ENCODE measurements at places on chromosomes 2 and 18.

- no peak for DNase-seq
Measured at GRCh38 chr2:46802665-46803546, 112.7 kb downstream of the MCFD2 start.

GRCh38 chr2:207231106-207231865 lies 65.5 kb upstream of the KLF7 start:
- DNase-seq, result no peak

GRCh38 chr2:105498281-105498846 lies 99.5 kb upstream of the FHL2 start:
- no peak for DNase-seq

- no peak for DNase-seq
Measured at GRCh38 chr2:101961338-101962191, 30.2 kb upstream of the IL1R2 start.

GRCh38 chr18:35283923-35284794 lies 5.9 kb downstream of the ZSCAN30 start:
- DNase-seq, result no peak

DNA sequence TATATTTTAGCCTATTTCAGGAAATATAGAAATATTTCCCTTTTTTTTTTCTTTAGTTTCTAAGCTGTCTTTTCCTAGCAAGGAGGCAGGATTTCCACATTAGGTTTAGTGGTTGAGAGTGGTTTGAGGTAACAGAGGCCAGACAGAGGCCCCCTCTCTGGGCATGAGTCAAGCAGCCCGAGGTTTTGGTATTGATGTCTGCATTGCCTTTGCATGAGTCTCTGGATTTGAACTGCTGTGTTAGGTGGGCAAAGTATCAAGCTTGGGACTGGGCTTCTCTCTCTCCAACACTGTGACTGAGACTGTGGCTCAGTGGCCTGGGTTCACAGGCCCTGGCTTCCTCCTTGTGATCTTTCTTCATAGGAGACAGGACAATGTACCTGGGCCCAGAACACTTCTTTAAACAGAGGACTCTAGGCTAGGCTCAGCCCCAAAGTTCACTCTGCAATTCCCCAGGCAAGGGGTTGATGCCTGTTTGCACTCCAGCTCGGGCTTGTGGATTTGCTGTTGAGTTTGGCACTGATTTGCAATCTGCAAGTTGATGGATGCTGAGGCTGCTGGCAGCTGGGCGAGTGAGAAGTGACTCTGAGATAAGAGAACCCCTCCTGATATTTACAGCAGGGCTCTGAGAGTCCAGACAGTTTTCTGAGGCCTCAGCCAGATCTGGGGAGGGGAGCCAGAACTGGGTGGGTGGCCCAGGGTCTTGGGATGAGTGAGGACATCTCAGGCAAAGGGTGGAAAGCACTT lies 271.2 kb downstream of the EN1 start:
- DNase-seq, result no peak

GRCh38 chr2:231951452-231952035 lies 10.0 kb upstream of the DIS3L2 start:
- DNase-seq, result no peak

GRCh38 chr18:73677450-73677849 lies 470.2 kb downstream of the FBXO15 start:
- no peak for DNase-seq

- DNase-seq, result no peak
Measured at GRCh38 chr2:208306291-208306690, 40.2 kb downstream of the PIKFYVE start.

- no peak for DNase-seq
Measured at GRCh38 chr2:190853531-190854383, 26.9 kb upstream of the GLS start.

GRCh38 chr2:58376592-58376991 lies 135.5 kb upstream of the FANCL start:
- DNase-seq, result no peak

DNA sequence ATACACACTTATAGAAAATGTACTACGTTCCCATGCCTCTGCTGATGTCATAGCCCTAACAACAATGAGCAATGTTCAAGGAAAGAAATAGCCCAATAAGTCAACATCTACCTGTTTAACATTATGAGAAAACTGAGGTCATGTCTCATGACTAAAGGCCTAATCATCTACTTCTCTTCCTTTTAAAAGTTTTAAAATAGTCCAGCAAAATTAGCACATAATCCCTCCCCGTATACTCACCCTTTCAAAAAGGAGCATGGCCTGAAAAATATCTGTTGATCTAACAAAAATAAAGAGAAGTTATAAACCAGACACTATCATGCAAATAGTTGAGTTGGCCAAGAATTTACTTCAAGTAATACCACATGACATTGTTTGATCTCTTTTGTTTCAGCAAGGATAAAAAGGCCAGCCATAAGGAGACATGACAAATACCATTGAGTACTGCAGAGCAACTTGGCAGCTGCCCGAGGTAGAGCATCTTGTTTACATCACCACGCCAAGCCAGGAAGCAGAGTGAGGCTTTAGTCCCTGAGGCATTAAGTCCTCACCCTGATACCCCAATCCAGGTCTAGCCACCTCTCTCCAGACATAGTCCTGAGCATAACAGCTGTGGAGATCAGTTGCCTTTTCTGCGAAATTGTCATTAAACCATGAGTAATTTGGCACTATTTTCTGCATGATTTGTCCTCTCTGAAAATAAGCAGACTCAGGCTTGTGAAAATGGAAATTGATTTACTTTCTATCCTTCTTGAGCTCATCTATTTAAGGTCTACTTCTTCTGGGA lies 137.4 kb upstream of the ETAA1 start:
- DNase-seq, result no peak

DNA sequence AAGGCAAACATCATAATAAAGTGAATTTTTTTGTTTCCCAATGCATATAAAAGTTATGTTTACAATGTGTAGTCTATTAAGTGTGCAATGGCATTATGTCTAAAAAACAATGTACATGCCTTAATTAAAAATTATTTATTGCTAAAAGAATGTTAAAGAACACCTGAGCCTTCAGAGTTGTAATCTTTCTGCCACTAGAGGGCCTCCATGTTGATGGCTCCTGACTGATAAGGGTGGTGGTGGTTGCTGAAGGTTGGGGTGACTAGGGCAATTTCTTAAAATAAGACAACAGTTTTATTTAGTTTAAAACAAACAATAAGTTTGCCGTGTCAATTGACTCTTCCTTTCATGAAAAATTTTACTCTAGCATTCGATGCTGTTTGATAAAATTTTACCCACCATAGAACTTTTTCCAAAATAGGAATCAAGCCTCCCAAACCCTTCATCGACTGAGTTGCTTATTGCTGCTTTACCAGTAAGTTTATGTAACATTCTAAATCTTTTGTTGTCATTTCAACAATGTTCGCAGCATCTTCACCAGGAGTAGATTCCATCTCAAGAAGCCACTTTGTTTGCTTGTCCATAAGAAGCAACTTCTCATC lies 32.3 kb downstream of the MAP3K2 start:
- peak; percentile 5 for DNase-seq

GRCh38 chr2:238714038-238714528 lies 133.8 kb upstream of the TWIST2 start:
- DNase-seq, result no peak

GRCh38 chr2:84674099-84674498 lies 157.8 kb downstream of the DNAH6 start:
- DNase-seq, result no peak

DNA sequence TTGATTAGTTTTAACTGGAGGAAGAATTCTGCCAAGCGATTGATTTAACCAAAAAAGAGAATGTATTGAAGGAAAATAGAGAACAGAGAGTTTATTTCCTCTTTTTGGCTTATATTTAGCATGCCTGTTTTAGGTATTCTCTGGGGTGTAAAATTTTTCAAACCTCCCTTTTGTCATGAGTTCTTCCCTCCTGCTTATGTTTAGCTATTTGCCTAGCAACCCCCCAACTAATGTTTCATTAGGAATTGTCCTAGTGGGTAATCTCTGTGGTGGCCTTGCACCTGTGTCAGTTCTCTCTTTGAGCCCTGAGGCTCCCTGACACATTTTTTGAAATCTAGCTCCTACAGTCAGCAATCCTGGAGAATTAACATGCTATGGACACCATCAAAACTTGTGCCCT lies 12.5 kb upstream of the REG1B start:
- no peak for DNase-seq

DNA sequence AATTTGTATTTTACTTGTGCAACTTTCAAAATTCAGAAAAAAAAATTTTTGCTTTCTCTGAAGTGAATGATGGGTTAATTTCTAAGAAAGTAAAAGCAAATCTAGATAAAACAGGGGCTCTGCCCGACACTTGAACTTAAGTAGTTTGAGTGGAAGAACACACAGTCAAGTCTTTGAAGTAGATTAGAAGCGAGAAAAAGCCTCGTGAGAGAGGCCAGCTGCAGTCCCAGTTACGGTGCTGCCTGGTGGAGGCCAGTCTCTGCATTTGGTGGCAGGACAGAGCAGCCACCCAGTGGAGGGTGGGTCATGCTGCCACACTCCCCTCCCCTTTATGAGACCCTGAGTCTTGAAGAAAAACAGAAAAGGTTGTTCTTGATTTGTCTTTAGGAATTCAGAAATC lies 81.8 kb downstream of the INPP5D start:
- DNase-seq, result no peak

GRCh38 chr18:45161850-45162249 lies 453.4 kb upstream of the SLC14A2 start:
- no peak for DNase-seq

- no peak for DNase-seq
Measured at GRCh38 chr18:78904179-78904531, 75.5 kb upstream of the SALL3 start.

DNA sequence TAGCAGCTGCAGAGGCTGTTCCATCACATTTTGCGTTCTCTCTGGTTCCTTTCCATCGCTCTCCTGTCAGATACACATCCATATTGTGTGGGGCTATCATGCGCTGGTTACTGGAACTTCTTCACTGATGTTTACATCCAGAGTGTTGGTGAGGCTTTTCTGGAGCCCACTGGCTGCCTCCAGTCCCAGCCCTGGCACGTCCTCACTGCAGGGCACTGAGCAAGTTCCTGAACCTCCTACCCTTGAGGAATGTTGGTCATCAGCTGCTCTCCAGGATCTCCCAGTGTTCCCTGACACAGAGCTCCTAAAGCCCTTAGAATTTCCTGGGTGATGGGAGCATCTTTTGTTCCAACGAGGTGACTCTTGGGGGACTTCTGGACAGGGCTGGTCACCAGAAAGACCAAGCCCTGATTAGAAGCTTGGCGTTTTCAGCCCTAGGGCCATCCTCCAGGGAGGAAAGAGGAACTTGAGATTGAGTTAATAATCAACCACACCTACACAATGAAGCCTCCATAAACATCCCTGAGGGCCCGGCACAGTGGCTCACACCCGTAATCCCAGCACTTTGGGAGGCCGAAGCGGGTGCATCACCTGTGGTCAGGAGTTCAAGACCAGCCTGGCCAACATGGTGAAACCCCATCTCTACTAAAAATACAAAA lies 81.3 kb downstream of the TFCP2L1 start:
- no peak for DNase-seq

DNA sequence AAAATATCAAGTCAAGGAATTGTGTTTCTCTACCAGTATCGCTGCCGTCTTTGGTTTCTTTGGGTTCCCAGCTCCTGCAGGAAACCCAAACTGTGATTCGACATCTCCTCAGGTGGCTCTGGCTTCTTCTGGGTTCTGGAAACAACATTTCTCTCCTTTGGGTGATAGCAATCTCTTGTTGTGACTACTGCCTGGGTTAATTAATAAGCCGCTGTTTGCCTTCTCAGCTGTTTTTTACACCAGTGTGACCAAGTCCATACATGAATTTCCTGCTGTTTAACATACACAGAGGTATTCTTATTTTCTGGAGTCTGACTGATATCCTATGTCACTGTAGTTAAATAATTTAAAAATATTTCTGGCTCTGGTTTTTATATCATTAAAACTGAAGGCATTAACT lies 112.5 kb upstream of the DCC start:
- no peak for DNase-seq

DNA sequence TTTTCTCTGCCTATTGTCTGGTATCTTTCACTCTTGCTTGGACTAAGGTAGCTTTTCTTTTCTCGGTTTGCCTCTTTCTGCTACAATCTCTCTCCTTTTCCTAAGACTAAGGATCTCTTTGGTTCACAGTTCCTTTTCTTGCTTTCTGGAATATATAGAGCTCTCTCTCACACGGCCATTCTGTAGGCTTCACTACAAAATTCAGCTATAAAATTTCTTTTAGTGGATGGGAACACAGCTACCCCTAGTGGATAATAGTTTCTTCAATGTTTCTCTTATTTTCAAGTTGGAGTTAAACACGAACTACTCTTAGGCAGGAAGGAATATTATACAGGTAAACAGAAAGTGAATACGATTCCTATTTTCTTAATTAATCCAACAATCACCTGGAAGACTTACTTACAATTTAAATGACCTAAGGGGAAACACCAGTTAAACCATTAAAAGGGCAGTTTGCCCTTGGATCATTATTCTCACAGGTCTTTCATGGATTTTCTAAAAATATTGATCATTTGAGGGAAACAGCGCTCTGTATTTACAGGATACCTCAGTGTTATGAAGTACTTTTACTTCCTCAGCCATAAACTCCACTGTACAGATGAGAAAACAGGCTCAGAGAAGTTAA lies 140.5 kb downstream of the LRP2 start:
- no peak for DNase-seq

DNA sequence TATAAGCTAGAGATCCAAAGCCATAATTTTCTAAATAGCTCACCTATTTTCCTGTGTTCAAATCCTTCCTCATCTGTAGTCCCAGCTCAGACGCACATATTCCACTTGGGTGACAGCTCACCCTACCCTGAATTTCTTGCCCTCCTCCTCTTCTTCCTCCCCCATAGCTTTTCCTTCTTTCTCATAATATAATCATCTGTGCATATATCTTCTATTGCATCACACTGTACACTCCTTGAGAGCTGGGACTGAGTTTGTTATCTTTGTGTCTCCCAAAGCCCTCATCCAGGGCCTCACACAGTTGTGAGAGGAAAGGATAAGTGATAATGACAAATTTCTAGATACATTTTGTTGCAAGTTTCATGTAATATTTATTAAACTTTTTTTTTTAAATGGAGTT lies 55.9 kb upstream of the RTN4 start:
- DNase-seq, result no peak

DNA sequence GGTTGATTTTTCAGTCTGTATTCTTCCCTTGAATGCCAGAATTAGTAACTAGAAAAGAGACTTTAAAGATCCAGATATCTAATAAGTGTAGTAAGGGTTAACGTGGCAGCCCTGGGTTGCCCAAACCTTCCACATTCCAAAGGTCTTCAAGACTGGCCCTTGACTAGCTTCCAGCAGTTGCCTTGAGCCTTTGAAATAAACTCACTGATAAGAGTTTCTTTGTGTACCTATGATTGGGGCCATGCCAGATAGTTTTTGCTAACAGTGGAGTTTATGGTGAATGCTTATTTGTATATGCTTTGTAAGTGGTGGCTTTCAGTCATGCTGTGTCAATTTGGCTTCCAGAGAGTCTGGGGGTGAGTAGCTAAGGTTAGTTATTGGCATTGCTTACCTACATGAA lies 722.3 kb downstream of the RNF144A start:
- DNase-seq, result no peak

- no peak for DNase-seq
Measured at GRCh38 chr2:86397986-86398385, 43.2 kb upstream of the KDM3A start.

DNA sequence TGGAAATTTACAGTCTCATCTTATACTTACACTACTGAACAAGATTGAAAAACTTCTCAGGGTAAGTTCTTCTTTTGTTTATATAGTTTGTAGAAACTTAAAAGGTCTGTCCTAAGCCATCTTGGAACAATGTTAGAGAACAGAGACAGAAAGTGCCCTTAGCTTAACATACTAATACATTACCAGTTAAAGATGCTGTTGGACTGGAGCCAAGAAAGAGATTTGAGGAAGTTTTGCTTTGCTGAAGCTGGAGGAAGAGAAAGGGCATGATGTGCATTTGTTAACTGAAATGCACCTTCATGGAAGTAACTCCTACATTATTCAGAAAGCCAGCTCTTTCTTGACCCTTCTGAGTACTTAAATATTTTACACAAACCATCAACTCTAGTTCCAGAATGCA lies 66.5 kb upstream of the TNFRSF11A start:
- no peak for DNase-seq
